Fibroblast of villous mesenchyme (primary cell): ENCODE measurements at places on chromosomes 3 and 15.

DNA sequence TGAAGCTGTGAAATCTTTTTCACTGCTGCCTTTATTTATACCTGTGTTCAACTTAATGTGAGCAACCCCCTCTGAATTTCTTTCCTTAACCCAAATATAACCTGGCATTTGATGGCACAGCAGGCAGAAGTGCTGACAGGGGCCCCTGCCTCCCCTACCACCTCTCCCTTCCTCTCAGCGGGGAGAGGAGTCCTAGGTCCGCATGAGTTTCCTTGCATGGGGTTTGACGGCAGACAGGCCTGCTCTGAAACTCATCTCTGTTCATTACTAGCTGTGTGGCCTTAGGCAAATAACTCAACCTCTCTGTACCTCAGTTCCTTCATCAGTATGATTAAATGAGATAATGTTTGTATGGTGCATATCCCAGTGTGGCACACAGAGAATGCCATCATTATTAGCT lies 79.7 kb downstream of the SEC22A start:
- no peak for DNase-seq

DNA sequence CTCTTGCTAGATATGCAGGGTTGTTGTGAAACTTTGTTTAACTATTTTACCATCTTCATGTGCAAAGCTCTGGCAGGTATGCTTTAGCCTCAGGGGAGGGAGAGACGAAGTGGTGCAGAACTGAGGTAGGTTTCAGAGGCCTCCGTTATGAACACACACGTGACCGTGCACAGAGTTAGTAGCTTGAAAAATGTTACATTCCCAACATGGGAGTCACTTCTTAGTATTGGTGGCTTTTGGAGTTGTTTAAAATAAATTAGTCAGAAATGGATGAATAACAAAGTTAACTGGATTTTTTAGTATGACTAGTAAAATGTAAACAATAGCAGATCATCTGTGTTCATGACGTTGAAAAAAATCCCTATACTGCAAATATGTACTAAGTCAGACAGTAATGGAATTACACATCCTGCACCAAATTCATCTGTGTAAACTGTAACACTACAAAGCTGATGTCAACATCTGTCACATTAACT lies 279.6 kb downstream of the KLF13 start:
- DNase-seq = peak; percentile 51

DNA sequence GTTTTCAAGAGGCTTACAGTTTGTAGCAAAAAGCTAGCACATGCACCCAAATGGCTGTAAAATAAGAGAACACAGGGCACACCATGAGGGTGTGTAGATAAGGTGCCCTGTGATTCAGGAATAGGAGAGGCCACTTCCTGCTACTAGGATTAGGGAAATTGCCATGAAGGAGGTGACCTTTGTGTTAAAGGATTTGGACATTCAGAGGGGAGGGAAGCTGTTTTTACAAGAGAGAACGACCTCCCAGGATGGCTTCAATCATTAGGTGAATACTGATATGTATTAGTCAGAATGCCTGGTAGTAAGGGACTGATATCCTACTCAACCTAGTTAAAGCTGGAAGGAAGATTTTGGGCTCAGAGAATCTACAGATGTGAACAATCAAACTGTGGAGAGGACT lies 35.7 kb upstream of the ABHD17C start:
- no peak for DNase-seq

GRCh38 chr3:12135029-12135657 lies 23.6 kb downstream of the TIMP4 start:
- peak; percentile 61 for DNase-seq

DNA sequence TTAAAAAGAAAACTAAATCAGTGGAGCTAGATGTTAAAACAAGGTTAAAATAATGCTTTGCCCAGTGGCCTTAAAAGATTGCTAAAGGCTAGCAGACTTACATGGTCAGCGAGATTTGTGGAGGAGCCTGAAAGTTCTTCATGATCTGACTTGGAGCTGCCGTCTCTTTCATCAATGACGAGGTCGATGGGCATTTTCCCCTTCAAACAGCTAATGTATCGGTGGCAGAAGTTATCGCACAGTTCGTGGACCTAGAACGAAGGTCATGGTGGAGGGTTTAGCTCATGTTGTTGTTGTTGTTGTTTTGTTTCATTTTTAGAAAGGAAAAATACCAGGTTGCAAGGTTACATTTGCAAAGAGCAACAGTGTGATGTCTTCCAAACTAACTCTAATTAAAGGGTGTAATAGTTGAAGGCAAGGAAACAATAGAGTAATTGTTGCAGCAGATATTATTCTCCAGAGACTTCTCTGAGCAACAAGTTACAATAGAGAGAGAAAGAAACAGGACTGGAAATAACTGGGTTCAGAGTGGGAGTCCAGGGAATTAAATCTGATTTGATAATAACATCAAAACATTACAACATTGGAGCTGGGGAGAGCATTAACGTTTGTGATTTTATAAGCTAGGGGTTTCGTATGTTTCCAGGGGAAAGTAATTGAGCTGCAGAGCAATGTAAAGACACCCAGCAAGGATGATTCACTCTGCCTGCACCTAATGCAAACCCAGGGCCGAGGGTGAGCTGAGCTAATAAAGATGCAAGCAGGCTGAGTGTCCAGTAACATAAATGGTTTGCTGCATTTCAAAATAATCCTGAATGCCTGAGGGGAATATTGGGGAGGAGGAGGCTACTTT lies 6.6 kb downstream of the MEIS2 start:
- peak; percentile 92 for DNase-seq

GRCh38 chr15:74202452-74203401 lies at the start of gene STRA6:
Gene STRA6, minus strand, starts transcription at chr15:74202787. Its CDS starts 520 bp downstream, at chr15:74202267.
- DNase-seq = peak; percentile 95
